ENCODE measurements at places on chromosomes 1 and 21. TPM values are rescaled to one million over a fixed set of nuclear protein-coding genes. Genes with fewer than 3 reads are reported as not detected.
A peak's percentile ranks its signal among the peaks of the same experiment; 100 is the strongest.

FCRL1 gene
- 0.14 TPM for polyA plus RNA-seq

- no peak for DNase-seq
These were observed 10.9 kb downstream of the ADAMTS1 start for GRCh38 chr21:26834181-26834905.

DNA sequence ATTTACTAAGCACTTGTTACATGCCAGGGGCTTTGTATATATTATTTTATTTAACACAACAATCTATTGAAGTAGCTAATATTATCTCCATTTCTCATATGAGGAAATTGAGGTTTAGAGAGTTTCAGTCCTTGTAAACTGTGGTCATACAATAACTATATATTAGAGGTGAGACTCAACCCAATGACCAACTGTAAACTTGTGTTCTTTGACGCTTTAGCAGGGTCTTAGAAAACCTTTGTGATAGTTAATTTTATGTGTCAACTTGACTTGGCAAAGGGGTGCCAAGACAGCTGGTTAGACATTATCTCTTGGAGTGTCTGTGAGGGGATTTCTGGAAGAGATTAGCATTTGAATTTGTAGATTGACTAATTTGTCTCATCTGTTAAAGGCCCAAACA is 252.4 kb upstream of the B3GALT2 start:
- no peak for DNase-seq

DNA sequence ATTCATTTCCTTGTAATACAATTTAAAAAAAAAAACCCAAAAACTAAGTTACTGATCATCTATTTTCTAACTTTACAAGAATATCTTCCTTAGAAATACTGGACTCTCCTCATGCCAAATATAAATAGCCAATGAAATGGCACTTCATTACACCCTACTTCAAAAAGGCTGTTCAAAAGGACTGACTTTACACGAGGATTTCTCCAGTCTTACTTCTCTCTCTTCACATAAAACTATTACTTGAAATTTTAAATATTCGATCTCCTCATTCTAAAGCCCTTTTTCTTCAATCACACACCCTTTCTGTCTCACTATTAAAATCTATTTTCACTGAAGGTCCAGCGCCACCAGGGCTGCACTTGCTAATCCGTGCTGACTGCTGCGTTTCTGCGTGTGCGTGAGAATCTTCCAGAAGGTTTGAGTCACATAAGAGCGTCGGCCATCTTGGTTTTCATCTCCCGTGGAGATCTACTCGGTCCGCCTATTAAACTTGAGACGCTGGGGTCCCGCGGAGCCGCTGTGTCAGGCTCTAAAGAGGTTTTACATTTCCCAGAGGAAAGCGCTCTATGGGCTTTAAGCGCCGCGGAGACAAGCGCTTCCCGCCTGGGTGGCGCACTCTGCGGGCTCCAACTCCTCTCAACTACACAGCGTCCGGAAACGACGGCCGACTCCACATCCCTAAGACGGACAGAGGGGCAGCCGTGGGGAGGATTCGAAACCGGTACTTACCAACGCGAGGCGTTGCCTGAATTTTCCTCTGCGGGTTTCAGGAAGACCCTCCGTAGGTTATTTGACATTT is 631 bp downstream of the LRIF1 start:
- peak; percentile 58 for DNase-seq

DNA sequence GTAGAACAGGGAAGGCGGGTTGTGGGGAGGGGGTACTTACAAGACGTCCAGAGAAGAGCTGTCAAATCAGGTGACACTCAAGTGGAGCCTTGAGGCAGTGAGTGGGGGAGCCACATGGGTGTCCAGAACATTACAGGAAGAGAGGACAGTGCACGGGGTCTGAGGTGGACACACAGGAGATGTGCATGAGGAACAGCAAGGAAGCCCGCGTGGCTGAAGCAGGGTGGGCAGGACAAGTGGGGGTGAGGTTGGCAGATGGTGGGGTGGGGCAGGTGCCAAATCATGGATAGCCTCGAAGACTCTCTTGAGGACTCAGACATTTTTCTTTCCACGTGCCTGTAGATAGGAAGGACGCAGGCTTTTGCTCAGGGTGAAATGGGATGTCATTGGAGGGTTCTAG is 921 bp downstream of the SMPDL3B start:
- no peak for DNase-seq
